ENCODE measurements at places on chromosomes 6 and 20.

DNA sequence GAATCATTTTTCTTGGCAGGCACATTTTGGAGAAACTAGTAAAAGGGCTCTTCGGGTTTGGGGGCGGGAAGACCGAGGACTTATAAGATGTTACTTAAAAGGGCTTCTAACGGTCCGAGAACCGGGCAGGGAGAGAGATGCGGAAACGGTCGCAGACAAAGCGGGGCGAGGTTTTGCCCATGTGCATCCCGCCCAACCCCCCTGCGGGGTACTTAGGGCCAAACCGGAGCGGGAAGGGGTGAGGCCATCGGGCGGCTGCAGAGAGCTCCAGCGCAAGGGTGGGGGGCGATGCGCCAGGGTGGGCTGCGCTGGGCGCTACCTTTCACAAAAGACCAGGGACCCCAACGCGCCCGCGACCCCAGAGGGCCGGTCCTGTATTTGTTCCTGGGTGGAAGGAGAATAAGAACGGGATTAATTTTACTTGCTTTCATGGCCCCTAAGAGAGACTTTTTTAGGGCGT lies 616 bp downstream of the TUBB start:
- peak; percentile 75 for DNase-seq

GRCh38 chr20:50295345-50295744 lies 104.7 kb downstream of the CEBPB start:
- no peak for DNase-seq

GRCh38 chr20:29409833-29410805 lies 1847.3 kb upstream of the DEFB115 start:
- no peak for DNase-seq

DNA sequence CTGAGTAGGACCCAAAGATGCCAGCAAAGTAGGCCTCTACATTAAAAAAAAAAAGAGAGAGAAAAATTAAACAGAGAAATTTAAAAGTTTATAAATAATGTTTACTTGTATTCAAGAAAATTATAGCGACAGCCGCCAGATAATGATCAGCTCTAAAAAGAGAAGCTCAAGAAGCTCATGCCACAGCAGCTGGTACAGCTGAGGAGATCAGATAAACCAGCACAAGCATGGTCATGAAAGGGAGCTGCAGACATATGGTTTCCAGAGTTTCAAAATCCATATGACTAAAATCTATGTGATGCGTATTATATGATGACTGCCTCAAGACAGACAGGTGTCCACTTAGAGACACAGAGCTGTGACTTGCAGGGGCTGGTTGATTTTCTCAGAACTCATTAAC lies 13.6 kb upstream of the HLA-C start:
- no peak for DNase-seq

DNA sequence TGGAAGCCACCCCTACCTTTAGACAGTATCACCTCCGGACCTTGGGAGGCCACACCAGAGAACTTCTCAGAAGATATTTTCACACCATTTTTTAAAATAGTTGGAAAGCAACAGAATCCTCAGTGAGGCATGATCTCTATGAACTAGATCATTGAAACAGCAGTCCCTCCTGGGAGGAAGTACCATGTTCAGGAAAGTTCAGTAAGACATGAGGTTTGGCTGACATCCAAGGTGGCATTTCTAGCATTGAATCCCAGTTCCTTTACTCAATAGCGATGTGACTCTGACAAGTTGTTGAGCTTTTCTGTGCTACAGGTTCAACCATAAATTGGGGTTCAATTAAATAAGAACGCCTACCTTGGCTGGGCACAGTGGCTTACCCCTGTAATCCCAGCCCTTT lies 169.0 kb downstream of the TBC1D7 start:
- no peak for DNase-seq

GRCh38 chr6:134797400-134798113 lies 152.3 kb downstream of the ALDH8A1 start:
- no peak for DNase-seq

DNA sequence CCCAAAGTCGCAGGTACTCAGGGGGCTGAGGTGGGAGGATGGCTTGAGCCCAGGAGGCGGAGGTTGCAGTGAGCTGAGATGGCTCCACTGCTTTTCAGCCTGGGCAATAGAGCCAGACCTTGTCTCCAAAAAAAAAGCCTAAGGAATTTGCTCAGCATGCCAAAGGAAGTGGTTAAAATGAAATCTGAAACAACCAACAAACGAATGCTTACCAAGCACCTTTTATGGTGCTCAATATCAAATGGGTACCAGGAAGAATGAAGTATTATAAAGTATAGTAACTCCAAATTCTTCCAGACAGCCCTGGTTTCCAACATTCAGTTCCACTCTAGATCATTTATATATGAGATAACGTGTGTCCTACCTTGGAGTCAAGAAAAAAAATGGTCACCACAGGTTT lies 14.0 kb downstream of the GMDS start:
- DNase-seq = no peak

DNA sequence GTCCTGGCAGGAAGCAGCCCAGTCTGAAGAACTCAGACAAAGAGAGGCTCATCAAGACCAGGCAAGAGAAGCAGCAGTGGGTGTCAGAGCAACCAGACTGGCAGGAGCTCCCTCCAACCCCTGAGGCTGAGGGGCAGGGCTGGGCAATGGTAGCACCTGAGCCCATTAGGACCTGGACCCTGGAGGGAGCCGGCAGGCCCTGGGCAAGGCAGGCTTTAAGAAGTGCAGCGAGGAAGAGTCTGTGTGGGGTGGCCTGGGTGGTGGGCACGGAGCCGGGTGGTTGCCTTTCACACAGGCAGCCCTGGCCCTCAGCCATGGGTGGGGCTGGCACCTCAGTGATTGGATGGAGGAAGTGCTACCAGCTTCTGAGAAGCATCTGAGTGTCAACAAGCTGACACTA lies 33.1 kb upstream of the IRF4 start:
- no peak for DNase-seq

DNA sequence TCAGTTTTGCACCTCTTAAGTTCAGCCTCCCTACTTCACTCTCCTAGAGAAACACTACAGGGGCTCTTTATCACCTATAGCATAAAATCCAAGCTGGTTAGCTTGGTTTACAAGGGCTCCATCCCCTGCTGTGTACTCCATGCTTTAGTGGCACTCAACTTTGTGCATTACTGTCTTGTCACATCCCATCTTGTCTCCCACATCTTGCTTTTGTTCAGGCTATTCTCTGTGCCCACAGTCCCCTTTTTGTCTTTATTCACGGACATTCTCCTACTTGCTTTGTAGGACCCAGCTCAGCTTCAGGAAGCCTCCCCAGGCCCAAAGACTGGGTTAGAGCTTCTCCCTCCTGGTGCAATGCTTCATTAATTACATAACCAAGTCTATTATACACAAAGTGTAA lies 107.9 kb upstream of the SPACA1 start:
- DNase-seq = no peak

DNA sequence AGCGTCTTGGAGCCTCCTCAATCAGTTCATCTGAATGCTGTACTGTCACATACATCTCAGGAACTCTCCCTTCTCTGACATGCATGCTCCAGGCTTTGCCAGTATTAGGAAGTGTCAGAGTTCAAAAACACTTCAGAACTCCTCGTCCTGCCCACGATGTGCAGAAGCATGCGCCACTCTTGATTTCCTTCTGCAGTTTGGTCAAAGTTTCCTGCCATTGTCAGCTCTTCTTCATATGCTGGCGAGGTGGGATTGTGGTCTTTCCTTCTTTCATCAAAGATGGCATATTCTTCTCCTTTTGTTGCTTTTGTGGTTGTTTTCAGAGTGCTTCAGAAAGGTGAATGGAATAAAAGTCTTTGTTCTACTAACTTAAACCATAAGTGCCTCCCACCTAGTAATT lies 21.0 kb downstream of the SLC13A3 start:
- DNase-seq = no peak

GRCh38 chr6:64504503-64504902 lies 868.9 kb downstream of the PHF3 start:
- DNase-seq = no peak

DNA sequence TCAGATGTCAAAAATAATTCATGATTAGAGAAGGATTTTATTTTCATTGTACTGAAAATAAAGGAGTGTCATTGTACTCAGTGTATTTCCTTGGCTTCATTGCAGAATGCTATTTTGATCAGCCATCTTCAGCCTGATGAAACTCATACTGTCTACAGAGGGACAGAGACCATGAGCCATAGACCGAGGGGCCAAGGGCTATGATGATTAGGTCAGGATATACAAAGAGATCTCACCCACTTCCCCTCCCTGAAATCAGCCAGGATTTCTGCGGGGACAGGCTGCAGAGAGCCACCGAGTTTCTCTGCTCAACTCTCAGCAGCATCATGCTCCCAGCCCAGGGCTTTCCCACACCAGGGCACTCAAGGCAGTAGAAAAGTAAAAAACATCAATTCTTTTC lies 47.0 kb downstream of the ALDH8A1 start:
- DNase-seq = no peak

DNA sequence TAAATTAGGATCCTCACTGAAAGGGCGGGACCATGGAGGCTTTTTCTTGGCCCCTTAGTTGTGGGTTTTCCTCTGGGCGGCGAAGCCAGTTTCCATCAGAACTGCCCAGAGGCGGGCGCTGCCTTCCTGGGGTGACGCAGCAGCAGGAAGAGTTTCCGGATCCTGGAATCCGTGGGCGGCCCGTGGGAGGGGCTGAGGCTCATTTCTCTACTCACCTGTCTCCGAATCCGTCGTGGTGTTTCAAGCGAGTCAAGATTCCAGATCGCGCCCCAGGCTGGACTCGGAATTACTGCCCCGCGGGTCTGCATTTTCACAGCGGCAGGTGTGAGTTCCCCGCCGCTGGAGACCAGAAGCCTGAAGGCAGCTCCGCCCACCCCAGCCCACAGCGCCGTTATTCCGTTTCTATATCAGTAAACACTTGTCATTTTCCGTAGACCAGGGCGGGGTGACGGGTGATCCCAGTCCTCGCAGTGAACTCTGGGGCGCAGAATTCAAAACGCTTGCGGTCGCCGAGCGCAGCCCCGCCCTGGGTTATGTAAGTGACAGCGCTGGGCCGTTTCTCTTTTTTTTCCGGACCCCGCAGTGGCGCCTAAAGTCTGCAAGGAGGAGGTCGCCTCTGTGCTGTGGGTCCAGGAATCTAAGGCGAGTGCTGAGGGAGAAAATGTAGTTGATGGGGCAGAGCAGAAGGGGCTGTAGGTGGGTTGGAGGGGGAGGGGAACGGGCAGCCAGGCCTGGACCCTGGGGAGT lies 27.2 kb upstream of the POU5F1 start:
- DNase-seq = peak; percentile 95

DNA sequence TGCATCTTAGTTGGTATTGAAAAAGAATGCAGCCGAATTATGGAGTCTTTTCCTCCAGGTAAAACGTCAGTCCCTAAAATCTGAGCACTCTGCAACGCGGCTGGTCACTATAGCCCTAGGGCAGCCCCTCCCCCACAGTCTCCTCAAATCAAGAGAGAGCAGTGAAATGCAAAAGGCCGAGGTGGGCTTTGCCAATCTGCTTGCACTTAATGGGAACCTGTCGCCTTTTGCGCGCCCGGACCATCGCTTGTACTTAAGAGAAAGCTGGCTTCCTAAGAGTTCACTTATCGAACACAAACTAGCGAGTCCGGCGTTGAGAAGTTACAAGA lies 447 bp downstream of the MCM3 start:
- DNase-seq = peak; percentile 47

GRCh38 chr20:20694591-20694990 lies 17.9 kb downstream of the RALGAPA2 start:
- DNase-seq = no peak

DNA sequence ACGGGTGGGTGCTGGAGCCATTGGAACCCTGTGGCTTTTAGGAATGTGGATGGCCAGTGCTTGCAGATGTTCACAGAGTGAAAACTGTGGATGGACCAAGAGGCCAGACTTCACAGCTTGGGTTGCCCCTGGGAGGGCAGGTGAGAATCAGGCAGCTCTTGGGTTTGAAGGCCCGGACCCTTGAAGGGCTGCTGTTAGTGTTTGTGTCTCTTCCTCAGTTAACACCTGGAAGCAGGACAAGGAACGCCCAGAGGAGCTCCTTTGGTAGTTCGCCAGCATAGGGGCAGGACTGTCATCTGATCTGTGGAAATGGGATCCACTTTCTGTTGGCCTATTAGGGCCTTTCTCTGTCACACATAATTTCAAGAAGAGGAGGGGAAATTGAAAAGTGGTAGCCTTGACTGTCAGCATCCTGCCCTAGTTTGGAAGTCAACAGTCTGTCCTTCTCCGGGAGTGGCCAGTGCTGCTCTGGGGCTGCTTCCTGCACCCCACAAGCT lies 43.6 kb downstream of the RIOK1 start:
- DNase-seq = no peak

DNA sequence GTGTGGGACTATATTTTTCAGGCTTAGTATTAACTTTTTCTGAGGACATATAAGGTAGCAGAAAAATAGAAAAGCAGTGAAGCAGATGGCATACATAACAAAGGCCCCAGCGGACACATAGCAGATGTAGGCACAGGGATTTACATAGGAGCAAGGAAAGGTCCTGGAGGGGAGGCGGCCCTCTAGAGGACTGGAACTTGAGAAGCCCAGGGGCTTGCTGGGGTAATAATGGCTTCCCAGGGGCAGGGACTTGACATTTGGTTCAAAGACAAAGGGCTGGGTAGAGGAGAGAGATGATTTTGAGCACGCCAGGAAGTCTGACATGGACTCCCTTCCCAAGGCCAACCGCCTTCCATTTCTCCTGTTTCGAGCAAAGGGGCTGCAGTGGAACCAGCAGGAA lies 31.7 kb upstream of the OSTM1 start:
- no peak for DNase-seq

GRCh38 chr6:30061858-30062458 lies 893 bp downstream of the POLR1H start:
- peak; percentile 32 for DNase-seq

GRCh38 chr6:156757849-156758248 lies 19.3 kb upstream of the ARID1B start:
- no peak for DNase-seq

Measured in Calu3 (cell line).